ENCODE measurements at places on chromosomes 2 and 18.

- no peak for DNase-seq
Observed at GRCh38 chr18:60554967-60555366, 182.4 kb upstream of the MC4R start.

- no peak for DNase-seq
Observed at GRCh38 chr18:51153659-51154371, 43.7 kb downstream of the MEX3C start.

- DNase-seq = no peak
Observed at GRCh38 chr2:128710242-128710641, 391.6 kb upstream of the HS6ST1 start.

DNA sequence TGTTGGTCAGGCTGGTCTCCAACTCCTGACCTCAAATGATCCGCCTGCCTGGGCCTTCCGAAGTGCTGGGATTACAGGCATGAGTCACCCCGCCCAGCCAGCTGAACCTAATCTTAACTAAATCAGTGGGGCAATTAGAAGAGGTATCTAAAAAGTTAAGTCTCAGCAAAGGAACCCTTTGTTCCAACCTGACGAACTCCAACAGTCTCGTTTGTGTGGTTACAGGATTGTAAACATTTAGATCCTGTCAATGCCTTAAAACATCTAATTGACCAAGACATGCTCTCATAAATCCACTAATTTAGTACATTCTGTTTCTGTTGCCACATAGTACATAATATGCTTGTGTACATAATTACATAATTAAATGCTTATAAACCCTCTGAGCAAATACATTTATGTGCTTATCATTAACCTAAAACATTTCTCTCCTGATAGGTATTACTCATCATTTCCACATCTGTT is 31.1 kb upstream of the STK39 start:
- peak; percentile 63 for DNase-seq

- no peak for DNase-seq
Observed at GRCh38 chr2:188204824-188205223, 86.8 kb upstream of the GULP1 start.

GRCh38 chr18:44198612-44199284 is 481.9 kb upstream of the SETBP1 start:
- DNase-seq = peak; percentile 81

DNA sequence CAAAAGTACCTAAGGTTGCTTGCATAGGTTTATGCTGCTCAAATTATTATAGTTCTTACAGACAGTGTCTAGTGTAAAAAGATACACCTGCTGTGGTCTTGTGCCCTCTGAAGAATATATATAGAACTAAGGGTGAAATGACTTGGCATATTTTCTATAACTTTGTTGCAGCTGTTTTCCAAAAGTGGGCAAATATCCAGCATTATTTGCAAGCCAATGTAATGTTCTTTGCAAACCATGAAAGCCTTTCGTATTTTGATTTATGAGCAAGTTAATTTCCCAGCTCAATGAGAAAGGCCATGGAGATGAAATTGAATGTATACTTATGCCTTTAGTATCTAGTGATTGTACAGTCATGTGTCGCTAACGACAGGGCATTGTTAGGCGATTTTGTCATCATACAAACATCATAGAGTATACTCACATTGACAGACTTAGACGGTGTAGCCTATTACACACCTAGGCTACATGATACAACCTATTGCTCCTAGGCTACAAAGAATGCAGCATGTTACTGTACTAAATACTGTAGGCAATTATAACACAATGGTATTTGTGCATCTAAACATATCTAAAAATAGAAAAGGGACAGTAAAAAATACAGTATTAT is 116.3 kb downstream of the PLCL1 start:
- no peak for DNase-seq

GRCh38 chr2:85534099-85534498 is 4.9 kb upstream of the MAT2A start:
- DNase-seq = no peak

GRCh38 chr2:217795067-217795466 is 207.7 kb downstream of the TNS1 start:
- DNase-seq = no peak

GRCh38 chr18:8726963-8727705 is 21.8 kb downstream of the MTCL1 start:
- DNase-seq = no peak

- DNase-seq = peak; percentile 53
Observed at GRCh38 chr18:48838921-48839818, 111.6 kb downstream of the SMAD7 start.

GRCh38 chr2:23390152-23390551 is 5.2 kb downstream of the KLHL29 start:
- DNase-seq = no peak

All from large intestine (tissue), 12 donors.